CD4-positive, alpha-beta T cell treated with Interleukin-6 for 4 hours (primary cell): ENCODE measurements at places on chromosomes 3 and 15.

DNA sequence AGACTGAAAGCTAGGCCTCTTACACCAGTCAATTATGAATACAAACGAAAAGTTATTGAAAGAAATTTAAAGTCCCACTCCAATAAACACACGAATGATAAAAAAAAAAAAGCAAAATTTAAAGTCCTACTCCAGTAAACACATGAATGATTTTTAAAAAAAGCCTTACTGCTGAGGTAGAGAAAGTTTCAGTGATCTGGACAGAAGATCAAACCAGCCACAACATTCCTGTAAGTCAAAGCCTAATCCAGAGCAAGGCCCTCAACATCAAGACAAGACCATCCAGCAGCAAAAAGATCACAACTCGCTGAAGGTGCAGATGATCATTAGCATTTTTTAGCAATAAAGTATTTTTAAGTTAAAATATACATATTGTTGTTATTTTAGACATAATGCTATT, 95.6 kb upstream of the LIPC start:
- no peak for DNase-seq

- no peak for DNase-seq
These were observed 308.8 kb upstream of the NR2E3 start for GRCh38 chr15:71501344-71502076.

DNA sequence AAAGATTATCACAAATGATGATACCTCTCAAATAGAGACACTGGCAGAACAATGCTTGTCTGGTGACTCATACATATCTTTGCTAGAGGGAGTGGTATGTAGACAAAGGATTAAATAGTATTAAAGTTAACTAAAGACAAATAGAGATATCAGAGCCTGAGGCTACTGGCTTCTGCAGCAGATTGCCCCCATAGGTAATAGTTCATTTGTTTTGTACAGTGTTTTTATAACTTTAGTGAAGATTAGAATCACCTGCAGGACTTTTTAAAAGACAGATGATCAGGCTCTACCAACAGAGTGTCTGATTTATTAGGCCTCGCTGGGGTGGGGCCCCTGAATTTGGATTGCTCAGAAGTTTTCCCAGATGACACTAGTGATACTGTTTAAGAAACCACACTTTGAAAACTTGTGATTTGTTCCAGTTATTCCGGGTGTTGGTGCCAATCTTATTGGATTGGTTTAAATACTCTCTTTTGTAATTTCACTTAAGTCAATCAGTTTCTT, 96.4 kb downstream of the NAALADL2 start:
- no peak for DNase-seq

- no peak for DNase-seq
These were observed 472.2 kb downstream of the MCTP2 start for GRCh38 chr15:94703596-94703995.

DNA sequence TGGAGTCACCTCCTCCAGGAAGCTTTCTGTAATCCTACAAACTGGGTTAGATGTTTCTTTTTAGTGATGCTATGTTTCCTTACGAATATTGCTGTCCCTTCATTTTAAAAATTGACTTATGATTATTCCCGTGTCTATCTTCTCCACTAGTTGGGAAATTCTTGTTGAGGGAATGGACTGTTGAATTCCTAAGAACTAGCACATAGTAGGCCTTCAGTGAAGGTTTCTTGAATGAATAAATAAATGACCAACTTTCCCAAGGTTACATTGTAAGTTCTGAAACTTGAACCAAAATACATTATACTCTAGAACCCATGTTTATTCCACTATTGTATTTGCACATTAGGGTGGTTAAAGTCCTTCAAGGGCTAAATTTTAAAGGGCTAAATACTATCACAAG, 812 bp upstream of the IL20RB start:
- no peak for DNase-seq

DNA sequence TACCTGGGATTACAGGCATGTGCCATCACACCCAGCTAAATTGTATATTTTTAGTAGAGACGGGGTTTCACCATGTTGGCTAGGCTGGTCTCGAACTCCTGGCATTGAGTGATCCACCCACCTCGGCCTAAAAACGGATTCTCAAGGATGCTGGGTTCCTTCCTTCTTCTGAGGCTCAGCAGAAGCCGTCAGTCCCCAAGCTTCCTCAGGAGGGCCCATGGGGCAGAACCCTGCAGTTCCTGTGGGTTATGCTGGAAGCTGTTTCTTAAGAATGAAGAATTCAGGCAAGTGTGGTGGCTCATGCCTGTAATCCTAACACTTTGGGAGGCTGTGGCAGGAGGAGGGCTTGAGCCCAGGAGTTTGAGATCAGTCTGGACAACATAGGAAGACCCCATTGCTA, 29.0 kb upstream of the ZNF710 start:
- no peak for DNase-seq

GRCh38 chr15:77720655-77721054, 87.9 kb upstream of the LINGO1 start:
- DNase-seq = no peak

- DNase-seq = no peak
These were observed 9.3 kb downstream of the GXYLT2 start for GRCh38 chr3:72896996-72897757.

DNA sequence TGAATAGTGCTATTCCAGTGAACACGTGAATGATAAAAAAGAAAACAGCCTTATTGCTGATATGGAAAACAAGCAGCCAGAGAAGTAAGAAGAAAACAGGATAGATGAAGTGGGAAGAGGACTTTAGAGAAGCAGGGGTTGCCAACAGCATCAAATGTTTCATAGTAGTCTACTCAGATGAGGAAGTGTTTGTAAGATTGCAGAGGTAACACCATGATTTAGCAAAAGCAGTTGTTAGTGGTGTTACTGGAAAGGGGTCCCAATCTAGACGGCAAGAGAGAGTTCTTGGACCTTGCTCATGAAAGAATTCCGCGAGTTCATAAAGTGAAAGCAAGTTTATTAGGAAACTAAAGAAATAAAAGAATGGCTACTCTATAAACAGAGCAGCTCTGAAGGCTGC, 108.8 kb upstream of the MCTP2 start:
- no peak for DNase-seq

DNA sequence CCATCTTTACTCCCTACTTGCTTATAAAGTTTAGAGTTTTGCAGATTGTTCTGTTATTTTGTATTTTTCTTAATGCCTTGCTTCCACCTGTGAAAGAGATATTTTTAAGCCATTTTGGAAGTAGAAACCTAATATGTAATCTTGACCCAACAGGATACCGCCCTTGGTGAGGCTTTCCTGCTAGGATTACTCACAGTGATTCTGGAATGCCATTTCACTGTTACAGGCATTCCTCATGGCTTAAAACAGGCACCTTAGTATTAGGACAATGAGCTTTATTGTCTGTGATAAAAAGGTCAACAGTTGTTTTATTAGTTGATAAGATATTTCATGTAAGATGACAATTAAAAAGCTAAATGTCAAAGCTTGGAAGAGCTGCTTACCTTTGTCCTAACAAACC, 58.2 kb downstream of the PHLDB2 start:
- DNase-seq = no peak

DNA sequence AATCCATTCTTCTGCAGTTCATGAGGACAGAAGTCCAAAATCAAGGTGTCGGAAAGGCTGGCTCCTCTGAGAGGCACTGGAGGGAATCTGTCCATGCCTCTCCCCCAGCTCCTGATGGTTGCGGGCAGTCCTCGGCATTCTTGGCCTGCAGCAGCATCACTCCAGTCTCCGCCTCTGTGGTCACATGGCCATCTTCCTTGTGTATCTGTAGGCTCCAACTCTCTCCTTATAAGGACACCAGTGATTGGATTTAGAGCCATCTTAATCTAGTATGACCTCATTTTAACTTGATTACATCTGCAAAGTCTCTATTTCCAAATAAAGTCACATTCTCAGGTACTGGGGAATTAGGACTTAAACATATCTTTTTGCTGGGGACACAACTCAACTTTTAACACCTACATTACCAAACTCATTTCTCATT, 56.0 kb upstream of the FLNB start:
- DNase-seq = no peak

GRCh38 chr3:39127908-39128304, 20.4 kb downstream of the TTC21A start:
- no peak for DNase-seq

- DNase-seq = no peak
These were observed 16.5 kb downstream of the ABHD5 start for GRCh38 chr3:43707266-43707665.

GRCh38 chr3:72820415-72820814, 27.8 kb downstream of the SHQ1 start:
- no peak for DNase-seq

DNA sequence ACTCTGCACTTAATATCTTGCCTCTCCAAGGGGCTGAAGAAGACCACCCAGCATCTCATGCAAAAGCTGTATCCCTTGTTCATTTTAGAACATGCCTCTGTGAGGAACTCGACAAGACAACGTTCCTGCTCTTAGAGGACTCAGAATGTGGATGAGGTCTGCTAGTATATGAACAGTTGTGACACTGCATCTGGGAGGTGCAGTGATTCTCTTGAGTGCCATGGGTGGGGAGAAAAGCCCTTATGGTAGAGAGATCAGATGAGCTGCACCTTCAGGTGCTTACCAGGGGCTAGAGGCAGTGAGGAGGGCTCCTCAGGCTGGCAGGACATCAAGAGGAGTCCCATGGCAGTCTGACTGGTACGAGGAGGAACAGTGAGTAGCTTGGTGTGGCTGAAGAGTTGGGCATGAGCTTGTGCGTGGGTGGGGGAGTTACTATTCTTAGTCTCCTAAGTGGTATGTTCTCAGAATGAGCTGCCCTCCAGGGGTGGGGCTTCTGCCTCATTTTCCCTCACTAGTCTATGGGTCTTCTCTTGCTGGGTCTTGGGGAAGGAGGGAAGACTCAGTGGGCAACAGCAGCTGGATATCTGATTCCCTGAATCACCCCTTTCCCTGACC, 56.7 kb upstream of the ATP2B2 start:
- no peak for DNase-seq

GRCh38 chr3:193210618-193211017, 30.4 kb upstream of the PLAAT1 start:
- DNase-seq = no peak
